Tongue (tissue), 3 donors: ENCODE measurements at places on chromosomes 16 and 17. TPM values are rescaled to one million over a fixed set of nuclear protein-coding genes. Genes with fewer than 3 reads are reported as not detected.

SLFN14 gene
- 0.31 TPM for total RNA-seq

QRICH2 gene
- total RNA-seq, result 2.1 TPM

MINK1 gene
- total RNA-seq, result 51.4 TPM

ABCC3 gene
- total RNA-seq, result 5.6 TPM

PTGES3L gene
- 61.5 TPM for total RNA-seq

SLX4 gene
- total RNA-seq, result 5.9 TPM

RBFOX1 gene
- 34.4 TPM for total RNA-seq

SMTNL2 gene
- 174 TPM for total RNA-seq

RAP1GAP2 gene
- 5.7 TPM for total RNA-seq

ABHD15 gene
- total RNA-seq, result 4.5 TPM

PDK2 gene
- 28.2 TPM for total RNA-seq

PRM1 gene
- not detected for total RNA-seq

CCL14 gene
- 0.92 TPM for total RNA-seq

HBZ gene
- 6.7 TPM for total RNA-seq

KRTAP4-6 gene
- total RNA-seq, result not detected

TMEM238L gene
- not detected for total RNA-seq

ZPBP2 gene
- not detected for total RNA-seq

ERAL1 gene
- total RNA-seq, result 30.4 TPM

MT3 gene
- total RNA-seq, result not detected

MARCHF10 gene
- 0.10 TPM for total RNA-seq

TBC1D28 gene
- not detected for total RNA-seq

CCDC200 gene
- not detected for total RNA-seq

ADCY7 gene
- 31.0 TPM for total RNA-seq

PRAC1 gene
- total RNA-seq, result not detected

TBC1D3K gene
- total RNA-seq, result not detected

ESRP2 gene
- total RNA-seq, result 8.7 TPM

SSTR5 gene
- total RNA-seq, result 0.72 TPM

ALOX15 gene
- total RNA-seq, result 0.31 TPM

RAB37 gene
- 1.9 TPM for total RNA-seq

RRAD gene
- 23.3 TPM for total RNA-seq

GUCY2D gene
- total RNA-seq, result not detected

SLC47A1 gene
- total RNA-seq, result 10.9 TPM

C1QTNF8 gene
- total RNA-seq, result not detected

GGT6 gene
- total RNA-seq, result 10.5 TPM

FOXN1 gene
- 0.21 TPM for total RNA-seq

MAPT gene
- total RNA-seq, result 14.1 TPM

TMED6 gene
- total RNA-seq, result not detected

COX6A2 gene
- total RNA-seq, result 63.5 TPM

HSD17B1 gene
- total RNA-seq, result 0.21 TPM

PHF12 gene
- total RNA-seq, result 23.2 TPM

KRTAP17-1 gene
- 1.0 TPM for total RNA-seq
